T-helper 9 cell (primary cell): ENCODE measurements at places on chromosomes 1 and 21.

GRCh38 chr1:40096646-40096976, 441 bp downstream of the PPT1 start:
- no peak for DNase-seq

- DNase-seq: no peak
Observed at GRCh38 chr1:214861615-214862014, 220.9 kb upstream of the KCNK2 start.

DNA sequence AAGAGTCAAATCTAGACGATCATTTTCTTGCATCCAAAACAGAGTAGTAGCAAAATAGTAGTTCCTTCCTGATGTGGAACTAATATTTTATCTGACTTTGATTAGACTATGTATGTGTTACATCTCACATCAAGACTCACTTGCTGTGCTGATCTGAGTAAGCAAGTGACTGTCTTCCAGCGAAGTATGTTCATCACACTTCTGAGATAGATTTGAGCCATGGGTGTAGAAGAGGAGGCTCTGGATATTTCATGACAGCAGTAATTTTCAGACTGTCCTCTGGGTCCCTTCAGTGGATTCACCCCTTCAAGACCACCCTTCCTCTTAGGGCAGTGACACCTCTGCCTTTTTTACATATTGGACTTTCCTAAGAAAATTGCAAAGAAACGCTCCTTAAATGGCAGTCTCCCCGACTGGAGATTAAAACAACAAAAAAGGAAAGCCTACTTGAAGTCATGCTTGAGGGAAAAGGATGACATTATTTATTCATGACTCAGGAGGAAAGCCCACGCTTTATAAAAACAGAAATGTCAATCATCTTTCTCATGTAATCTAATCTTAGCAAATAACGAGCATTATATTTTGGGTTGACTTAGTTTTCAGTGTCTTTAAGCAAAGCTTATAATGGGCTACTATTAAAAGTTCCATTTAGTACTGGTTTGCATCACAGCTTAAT, 22.8 kb downstream of the ATP1B1 start:
- no peak for DNase-seq

DNA sequence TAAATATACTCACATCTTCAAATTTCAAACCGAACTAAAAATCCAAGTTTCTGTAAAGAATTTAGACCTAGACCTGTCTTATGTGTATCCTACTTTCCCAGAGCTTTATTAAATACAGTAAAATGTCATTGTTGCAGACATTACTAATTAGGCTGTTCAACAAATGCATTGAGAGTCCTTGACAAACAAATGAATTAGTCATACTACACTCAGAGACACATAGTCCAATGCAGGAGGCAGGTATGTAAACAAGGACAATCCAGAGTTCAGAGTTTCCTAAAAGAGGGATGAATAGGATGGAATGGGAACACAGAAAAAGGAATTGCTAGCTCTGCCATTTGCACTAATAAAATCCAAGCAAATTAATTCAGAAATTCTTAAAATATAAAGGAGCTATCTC, 1.6 kb upstream of the EGLN1 start:
- no peak for DNase-seq

- no peak for DNase-seq
Observed at GRCh38 chr1:201900476-201900875, 11.8 kb downstream of the SHISA4 start.

GRCh38 chr1:235090406-235091069, 38.1 kb downstream of the TOMM20 start:
- no peak for DNase-seq

GRCh38 chr1:228044961-228045360, 37.5 kb upstream of the ARF1 start:
- DNase-seq: no peak

DNA sequence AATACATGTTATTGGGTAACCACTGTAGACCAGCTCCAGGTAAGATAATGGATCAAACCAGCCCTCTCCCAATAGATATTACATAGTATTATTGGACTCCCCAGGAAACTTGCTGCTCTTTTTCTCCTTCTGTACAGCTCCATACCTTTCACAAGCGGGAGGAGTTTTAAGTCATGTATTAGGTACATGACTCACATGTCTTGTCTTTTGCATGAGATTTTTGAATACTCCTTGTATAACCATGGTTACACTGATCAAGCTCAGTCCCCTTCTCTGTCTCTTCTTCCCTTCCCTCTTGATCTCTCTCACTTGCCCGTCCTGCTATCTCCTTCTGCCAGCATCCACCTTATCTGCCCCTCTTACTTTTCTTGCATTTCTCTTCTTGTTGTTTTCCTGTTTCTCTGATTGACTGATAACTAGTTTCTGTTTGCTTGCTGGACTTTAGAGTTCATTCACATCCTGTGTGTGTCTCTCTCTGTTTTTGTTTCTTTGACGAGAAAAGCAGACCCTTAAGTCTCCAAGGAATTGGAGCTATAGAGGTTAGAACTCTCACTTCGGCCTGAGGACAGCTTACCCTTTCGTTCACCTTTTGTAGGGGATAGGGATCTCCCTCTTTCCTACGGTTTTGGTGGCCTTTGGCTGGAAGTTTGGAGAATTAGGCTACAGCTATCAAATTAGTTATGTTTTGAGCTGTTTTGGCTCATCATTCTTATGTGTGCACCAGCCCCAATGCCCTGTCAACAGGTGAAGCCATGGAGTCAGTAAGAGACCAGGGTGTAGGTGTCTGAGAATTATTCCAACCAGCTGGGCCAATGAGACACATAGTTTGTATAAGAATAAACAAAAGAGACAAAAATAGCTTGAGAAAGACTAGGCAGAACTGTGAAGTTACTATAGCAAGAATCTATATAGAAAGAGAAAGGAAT, 49.0 kb upstream of the ASB17 start:
- DNase-seq: no peak

- no peak for DNase-seq
Observed at GRCh38 chr1:201610858-201611257, 71.9 kb downstream of the NAV1 start.

- no peak for DNase-seq
Observed at GRCh38 chr1:33321178-33321577, 280 bp upstream of the A3GALT2 start.

DNA sequence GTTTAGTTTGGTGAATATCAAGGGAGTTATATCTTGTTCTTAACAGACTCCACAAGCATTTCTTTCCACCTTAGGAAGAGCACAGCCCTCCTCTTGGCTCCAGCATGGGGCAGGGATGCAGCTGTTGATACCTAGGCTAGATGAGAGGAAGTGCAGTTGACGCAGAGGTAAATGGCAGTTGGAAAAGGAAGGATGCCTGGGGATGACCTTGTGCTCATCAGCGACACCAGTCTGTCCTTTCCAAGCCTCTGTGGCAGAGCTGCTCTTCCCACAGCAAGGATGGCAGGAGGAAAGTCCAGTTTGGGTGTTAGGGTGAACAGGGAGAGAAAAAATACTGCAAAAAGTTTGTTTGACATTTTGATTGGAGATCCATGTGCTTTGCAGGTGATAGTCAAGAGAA, 6.2 kb downstream of the PROX1 start:
- DNase-seq: no peak

DNA sequence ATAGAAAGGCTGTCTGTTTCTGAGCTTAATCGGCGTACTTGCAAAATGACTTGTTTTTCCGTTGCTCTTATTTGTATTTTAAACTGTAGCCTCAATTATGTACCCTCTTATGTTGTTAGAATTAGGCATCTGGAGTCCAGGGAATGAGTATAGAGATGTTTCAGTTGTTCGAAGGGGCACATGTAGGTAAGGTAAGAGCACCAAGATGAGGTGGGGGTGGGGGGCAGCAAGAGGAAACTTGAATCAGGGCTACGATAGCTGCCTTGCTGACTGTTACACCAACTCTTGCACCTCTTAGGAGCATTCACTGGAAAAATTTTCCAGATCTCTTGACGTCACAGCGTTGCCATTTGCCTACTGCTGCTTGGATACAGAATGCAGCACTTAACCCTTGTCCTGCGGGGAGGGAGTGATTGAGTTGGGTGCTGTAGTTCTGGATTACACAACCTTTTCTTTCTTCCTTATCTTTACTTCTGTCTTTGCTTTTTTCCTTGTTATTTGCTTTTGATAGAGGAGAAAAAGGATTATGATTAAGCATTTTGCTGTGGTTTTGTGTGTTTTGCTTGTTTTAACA, 3.2 kb downstream of the ATP1B1 start:
- no peak for DNase-seq

DNA sequence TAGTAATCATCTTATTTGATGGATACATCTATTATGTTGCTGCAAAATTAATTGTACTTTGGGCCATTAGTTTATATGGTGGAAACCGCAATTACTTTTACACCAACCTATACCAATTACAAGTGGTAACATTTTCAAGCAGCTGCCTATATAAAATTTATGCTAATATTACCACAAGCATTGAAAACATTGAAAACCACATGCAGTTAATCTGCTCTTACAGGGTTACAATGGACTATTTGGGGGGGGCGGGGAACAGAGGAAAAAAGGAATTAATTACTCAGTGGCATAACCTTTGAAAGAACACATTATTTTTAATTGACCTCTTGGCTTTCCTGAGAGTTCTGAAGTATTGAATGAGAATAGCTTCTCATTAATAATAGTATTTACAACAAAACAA, 1793.2 kb downstream of the NCAM2 start:
- no peak for DNase-seq

DNA sequence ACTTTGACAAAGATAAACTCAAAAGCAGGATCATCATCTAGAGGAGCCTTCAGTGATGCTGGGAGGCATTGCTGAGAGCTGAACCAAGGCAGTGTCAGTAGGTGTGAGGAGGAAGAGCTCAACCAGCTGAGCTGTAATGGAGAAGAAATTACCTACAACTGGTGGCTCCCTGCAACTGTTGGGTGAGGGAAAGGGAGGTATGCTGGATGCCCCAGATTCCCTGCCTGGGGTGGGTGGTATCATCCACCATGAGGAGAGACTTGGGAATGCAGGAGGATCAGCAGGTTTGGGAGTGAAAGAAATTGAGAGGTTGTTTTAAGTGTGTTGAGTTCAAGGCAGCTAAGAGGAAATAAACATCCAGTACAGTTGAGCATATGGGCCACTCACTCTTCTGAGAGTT, 199.8 kb downstream of the DNM3 start:
- DNase-seq: no peak
